ENCODE measurements at places on chromosomes 7 and 10. TPM values are rescaled to one million over a fixed set of nuclear protein-coding genes. Genes with fewer than 3 reads are reported as not detected.

GRCh38 chr7:159249671-159250070, 105.0 kb upstream of the VIPR2 start:
- DNase-seq, result no peak
- H3K36me3 ChIP-seq, result no peaks in the 10 kb centered on the region
- H3K4me3 ChIP-seq, result no peak overlapping the region
- no peak overlapping the region for H3K27ac ChIP-seq
- H3K27me3 ChIP-seq, result no peaks in the 10 kb centered on the region

DNA sequence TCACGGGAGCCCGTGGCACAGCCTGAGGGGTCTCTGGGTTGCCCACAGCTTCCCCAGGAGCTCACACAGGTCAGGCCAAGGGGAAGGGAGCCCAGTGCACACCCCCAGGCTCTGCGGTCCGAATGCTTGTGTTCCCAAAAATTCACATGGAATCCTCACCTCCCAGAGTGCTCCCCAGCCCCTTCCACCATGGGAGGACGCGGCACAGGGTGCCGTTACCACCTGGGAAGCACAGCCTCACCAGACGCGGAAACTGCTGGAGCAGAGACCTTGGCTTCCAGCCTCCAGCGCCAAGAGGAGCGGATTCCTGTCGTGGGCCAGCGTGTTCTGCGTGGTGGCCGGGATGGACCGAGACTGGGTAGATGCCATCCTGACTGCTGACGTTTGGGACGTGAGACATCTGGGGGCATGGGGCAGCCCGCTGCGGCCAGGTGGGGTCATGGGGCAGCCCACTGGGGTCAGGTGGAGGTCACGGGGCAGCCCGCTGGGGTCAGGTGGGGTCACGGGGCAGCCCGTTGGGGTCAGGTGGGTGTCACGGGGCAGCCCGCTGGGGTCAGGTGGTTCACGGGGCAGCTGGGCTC, 149.4 kb downstream of the WDR37 start:
- no peaks in the 10 kb centered on the region for H3K4me1 ChIP-seq
- H3K27ac ChIP-seq, result no peak overlapping the region
- DNase-seq, result no peak
- no peak overlapping the region for H3K4me3 ChIP-seq

GRCh38 chr7:55483046-55483445, 89.3 kb downstream of the VOPP1 start:
- no peak for DNase-seq
- peaks cover 31% of the 10 kb centered on the region for H3K4me1 ChIP-seq
- H3K36me3 ChIP-seq, result peaks cover 53% of the 10 kb centered on the region
- peaks cover 4% of the 10 kb centered on the region for H3K27me3 ChIP-seq
- no peak overlapping the region for H3K27ac ChIP-seq

- no peak overlapping the region for H3K4me3 ChIP-seq
- no peaks in the 10 kb centered on the region for H3K4me1 ChIP-seq
- H3K27ac ChIP-seq, result no peak overlapping the region
- no peaks in the 10 kb centered on the region for H3K27me3 ChIP-seq
- H3K36me3 ChIP-seq, result no peaks in the 10 kb centered on the region
Measured at GRCh38 chr10:89909752-89910151, 208.4 kb downstream of the KIF20B start.

GRCh38 chr7:79877874-79878465, 256.7 kb upstream of the GNAI1 start:
- H3K36me3 ChIP-seq, result no peaks in the 10 kb centered on the region
- no peak for DNase-seq
- H3K27ac ChIP-seq, result peak overlapping the region; percentile 7
- H3K27me3 ChIP-seq, result no peaks in the 10 kb centered on the region
- H3K4me3 ChIP-seq, result peak overlapping the region; percentile 43

DNA sequence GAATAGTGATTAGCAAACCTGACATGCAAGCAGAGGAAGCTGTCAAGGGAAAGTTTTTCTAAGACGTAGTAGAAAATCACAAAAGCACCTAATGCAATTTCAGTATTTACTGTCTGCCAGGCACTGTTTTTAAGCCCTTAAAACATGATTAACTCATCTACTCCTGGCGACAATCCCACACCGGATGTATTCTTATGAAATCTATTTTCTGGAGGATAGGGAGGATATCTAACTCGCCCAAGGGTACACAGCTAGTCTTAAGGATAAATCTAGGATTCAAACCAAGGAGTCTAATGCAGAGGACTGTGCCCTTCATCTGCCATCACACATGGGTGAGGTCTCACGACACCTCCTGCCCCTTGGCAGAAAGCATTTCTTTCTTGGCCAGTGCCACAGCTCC, 47.8 kb upstream of the FIGNL1 start:
- H3K27ac ChIP-seq, result no peak overlapping the region
- peaks cover 30% of the 10 kb centered on the region for H3K4me1 ChIP-seq
- H3K36me3 ChIP-seq, result no peaks in the 10 kb centered on the region

The LAMB1 gene
- total RNA-seq, result 134 TPM

The NOLC1 gene
- total RNA-seq, result 48.4 TPM

The MGAM2 gene
- total RNA-seq, result not detected

The WIPF3 gene
- total RNA-seq, result not detected

The AUTS2 gene
- not detected for total RNA-seq

DNA sequence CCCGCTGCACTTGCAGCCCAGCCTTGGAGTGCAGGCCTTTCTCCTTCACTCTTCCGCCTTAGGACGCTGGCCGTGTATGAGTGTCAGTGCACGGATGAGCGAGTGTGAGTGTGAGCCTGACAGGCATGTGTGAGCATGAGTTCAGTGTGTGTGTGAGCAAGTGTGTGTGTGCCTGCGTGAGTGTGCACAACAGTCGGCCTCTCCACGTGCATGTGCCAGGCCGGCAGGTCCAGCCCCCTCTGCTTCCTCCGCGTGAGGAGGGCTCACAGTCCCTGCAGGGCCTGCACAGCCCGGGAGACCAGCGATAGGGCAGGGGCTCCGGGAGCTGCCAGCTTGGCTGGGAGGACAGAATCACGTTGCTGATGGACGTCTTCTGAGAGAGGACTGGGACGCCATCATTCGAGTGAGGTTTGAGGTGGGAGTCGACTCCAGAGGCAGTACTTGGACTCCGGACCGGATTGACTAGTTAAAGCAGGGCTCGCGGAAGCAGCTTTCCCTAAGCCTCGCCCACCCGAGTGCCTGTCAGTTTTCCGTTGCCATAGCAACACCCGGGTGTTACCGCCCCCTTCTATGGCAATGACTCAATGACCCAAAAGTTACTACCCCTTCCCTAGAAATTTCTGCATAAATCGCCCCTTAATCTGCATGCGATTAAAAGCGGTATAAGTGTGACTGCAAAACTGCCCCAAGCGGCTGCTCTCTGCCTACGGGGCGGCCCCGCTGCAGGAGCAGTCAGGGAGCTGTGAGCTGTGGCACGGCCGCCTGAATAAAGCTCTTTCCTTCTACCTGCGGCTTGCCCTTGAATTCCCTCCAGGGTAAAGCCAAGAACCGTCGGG, 19.6 kb upstream of the CFAP46 start:
- H3K27ac ChIP-seq, result peak overlapping the region; percentile 16
- H3K4me3 ChIP-seq, result peak overlapping the region; percentile 95
- peaks cover 22% of the 10 kb centered on the region for H3K27me3 ChIP-seq
